A549 treated with RU486 at 1 μM for 4 hours (cell line): ENCODE measurements at places on chromosomes 16 and 17. TPM values are rescaled to one million over a fixed set of nuclear protein-coding genes. Genes with fewer than 3 reads are reported as not detected.

The KRT12 gene
- not detected in 5 replicates for total RNA-seq

The ITGAX gene
- 1.1 to 1.6 TPM (median 1.2 TPM) in 5 replicates for total RNA-seq

The KRTAP4-1 gene
- 0.17 to 0.25 TPM (median 0.24 TPM) in 4 of 5 replicates, not detected in the other for total RNA-seq

The NPIPB9 gene
- total RNA-seq = 1.5 to 2.7 TPM (median 1.7 TPM) in 5 replicates

The NEUROD2 gene
- not detected in 5 replicates for total RNA-seq

The HSF4 gene
- 8.5 to 15.7 TPM (median 12.7 TPM) in 5 replicates for total RNA-seq

The CIBAR2 gene
- total RNA-seq = 0.10 TPM in 1 of 5 replicates, not detected in the others

The ABCA8 gene
- total RNA-seq = 0.30 to 0.62 TPM (median 0.34 TPM) in 4 of 5 replicates, not detected in the other

The QRICH2 gene
- 0.56 to 1.9 TPM (median 0.67 TPM) in 5 replicates for total RNA-seq

The MMP2 gene
- total RNA-seq = 6.6 to 14.2 TPM (median 9.3 TPM) in 5 replicates

The KCNJ12 gene
- total RNA-seq = 0.71 to 1.2 TPM (median 1.2 TPM) in 5 replicates

The CDT1 gene
- 20.7 to 35.5 TPM (median 32.4 TPM) in 5 replicates for total RNA-seq

The CACNG5 gene
- 0.10 TPM in 1 of 5 replicates, not detected in the others for total RNA-seq

The CLEC18A gene
- total RNA-seq = 0.07 to 0.13 TPM (median 0.08 TPM) in 3 of 5 replicates, not detected in the others

The PERCC1 gene
- not detected in 5 replicates for total RNA-seq

The CD300LF gene
- total RNA-seq = not detected in 5 replicates

The CFAP97D1 gene
- total RNA-seq = 0.06 to 0.07 TPM in 2 of 5 replicates, not detected in the others

The HOXB7 gene
- 31.1 to 41.0 TPM (median 33.2 TPM) in 5 replicates for total RNA-seq

The CCL8 gene
- total RNA-seq = not detected in 5 replicates

The CDR2L gene
- 35.6 to 53.4 TPM (median 48.8 TPM) in 5 replicates for total RNA-seq

The UTS2R gene
- total RNA-seq = not detected in 5 replicates

The AANAT gene
- 0.38 to 0.74 TPM (median 0.57 TPM) in 4 of 5 replicates, not detected in the other for total RNA-seq

The CTRB1 gene
- not detected in 5 replicates for total RNA-seq

The MED13 gene
- 13.8 to 23.4 TPM (median 22.0 TPM) in 5 replicates for total RNA-seq

The CYGB gene
- total RNA-seq = 0.73 to 1.4 TPM (median 1.1 TPM) in 5 replicates

The SCGB1C2 gene
- total RNA-seq = not detected in 5 replicates

The SLC35B1 gene
- 84.0 to 110 TPM (median 90.8 TPM) in 5 replicates for total RNA-seq

The OR3A1 gene
- not detected in 5 replicates for total RNA-seq
